ENCODE measurements at places on chromosomes 3 and 15. TPM values are rescaled to one million over a fixed set of nuclear protein-coding genes. Genes with fewer than 3 reads are reported as not detected.

Gene KLHL40
- total RNA-seq = not detected

Gene ZMYND10
- 1.2 TPM for total RNA-seq

Gene ZDHHC19
- total RNA-seq = not detected

Gene RLBP1
- total RNA-seq = not detected
